ENCODE measurements at places on chromosomes 2 and 18. TPM values are rescaled to one million over a fixed set of nuclear protein-coding genes. Genes with fewer than 3 reads are reported as not detected.

The NGEF gene
- total RNA-seq, result 4.9 TPM

The FABP1 gene
- total RNA-seq, result not detected

DNA sequence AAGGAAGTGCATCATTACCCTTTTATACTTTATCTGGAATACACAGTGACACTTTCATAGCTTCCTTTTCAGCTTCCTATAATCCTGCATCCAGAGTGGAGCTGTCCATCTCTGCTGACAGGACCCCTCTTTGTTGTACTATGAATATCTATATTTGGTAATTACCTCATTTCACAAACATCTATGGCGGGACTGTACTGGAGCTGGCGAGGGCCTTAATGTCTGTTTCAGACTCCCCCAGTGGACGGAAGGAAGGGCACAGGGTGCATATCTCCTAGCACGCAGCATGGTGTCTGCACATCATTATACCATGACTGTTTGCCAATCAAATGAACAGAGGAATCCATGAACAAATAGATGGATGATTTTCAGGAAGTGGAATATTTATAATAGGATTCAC, 142.3 kb downstream of the SOX11 start:
- H3K4me1 ChIP-seq, result no peaks in the 10 kb centered on the region
- no peaks in the 10 kb centered on the region for H3K27me3 ChIP-seq
- DNase-seq, result no peak

DNA sequence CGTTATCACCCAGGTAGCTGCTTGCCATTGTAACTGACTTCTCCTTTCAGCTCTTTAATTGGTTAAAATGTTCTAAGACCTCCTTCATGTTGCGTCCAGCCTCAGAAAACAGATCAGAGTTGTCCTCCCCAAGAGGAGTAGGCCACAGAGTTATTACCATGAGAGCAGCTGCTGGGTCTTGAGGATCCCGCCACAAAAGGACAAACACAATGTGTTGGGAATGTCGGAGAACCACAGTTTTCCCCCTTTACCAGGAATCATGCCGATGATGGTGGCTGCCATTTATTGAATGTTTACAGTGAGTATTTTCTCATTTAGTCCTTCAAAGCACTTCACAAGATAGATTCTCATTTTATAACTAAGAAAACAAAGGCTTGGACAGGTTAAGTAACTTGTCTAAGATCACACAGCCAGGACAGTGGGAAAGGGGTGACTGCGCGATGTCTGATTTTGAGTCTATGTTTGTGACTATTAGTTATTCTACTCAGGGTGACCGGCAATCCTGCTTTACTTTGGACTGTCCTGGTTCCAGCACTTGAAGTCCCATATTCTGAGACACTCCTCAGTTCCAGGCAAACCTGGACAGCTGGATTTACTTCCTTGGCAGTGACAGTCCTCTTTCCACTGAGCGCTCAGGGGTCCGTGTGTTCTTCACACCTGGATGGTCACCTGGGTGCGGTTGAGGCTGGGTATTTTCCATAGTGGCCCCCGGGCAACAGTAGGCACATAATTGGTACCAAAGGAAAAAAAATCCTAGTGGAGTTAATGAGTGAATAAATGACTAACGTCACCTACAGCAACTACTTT, 93.6 kb downstream of the LIPG start:
- H3K27ac ChIP-seq, result no peak overlapping the region
- no peak overlapping the region for H3K4me3 ChIP-seq
- DNase-seq, result no peak
- H3K27me3 ChIP-seq, result no peaks in the 10 kb centered on the region
- H3K36me3 ChIP-seq, result no peaks in the 10 kb centered on the region
- no peaks in the 10 kb centered on the region for H3K4me1 ChIP-seq

DNA sequence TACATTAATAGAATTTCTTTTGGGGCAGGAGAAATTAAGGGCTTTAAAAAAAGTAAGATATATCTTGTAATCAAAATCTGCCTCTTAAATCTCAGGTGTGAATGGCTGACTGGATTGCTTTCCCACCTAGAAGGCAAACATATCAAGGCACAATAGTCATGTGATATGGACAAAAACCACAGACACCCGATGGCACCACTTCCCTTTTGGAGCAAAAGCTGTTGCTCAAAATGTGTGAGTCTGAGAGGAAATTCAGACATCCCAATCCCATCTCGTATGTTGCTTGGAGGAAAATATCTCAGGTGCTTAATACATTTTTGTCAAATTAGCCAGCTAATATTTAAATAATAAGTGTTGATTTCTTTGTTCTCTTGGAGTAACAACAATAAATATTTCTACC, 120.7 kb downstream of the KCNF1 start:
- H3K27ac ChIP-seq, result no peak overlapping the region
- H3K4me3 ChIP-seq, result no peak overlapping the region
- no peak for DNase-seq
- no peaks in the 10 kb centered on the region for H3K36me3 ChIP-seq
- no peaks in the 10 kb centered on the region for H3K4me1 ChIP-seq

DNA sequence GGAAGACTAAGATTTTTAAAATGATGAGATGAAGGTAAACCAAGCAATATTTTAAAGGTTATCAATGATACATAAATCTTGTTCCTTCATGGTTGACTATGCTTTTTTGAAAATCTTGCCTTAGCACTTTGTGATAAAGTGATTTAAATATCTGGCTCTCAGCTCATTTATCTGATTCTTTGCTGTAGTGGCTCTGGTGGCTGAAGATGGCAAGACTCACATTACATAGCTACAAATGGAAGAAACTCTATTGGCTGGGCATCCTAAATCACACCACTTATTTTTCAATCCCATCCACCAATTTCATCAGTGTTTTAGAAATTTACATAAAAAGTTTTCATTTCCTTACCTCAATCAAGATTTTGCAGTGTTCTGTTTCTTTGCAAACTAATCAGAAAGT, 16.6 kb upstream of the APCDD1 start:
- no peak for DNase-seq
- H3K27me3 ChIP-seq, result no peaks in the 10 kb centered on the region
- no peaks in the 10 kb centered on the region for H3K36me3 ChIP-seq
